Mucosa of gallbladder (tissue), 1 donor: ENCODE measurements at places on chromosomes 5 and 9. TPM values are rescaled to one million over a fixed set of nuclear protein-coding genes. Genes with fewer than 3 reads are reported as not detected.

GRCh38 chr9:16152276-16153101 is 599.6 kb downstream of the CCDC171 start:
- DNase-seq = no peak

DNA sequence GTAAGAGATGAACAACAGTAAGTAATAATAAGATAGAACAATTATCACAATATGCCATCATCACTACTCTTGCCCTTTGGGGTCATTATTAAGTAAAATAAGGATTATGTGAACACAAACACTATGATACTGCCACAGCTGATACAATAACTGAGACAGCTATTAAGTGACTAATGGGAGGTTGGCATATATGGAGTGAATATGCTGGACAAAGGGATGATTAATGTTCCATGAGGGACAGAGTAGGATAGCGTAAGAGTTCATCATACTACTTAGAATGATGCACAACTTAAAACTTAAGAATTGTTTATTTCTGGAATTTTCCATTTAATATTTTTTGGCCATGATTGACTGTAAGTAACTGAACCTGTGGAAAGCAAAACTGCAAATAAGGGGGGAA is 16.6 kb downstream of the POU5F2 start:
- DNase-seq = no peak

- no peak for DNase-seq
Measured at GRCh38 chr9:123861086-123861755, 68.7 kb downstream of the DENND1A start.

DNA sequence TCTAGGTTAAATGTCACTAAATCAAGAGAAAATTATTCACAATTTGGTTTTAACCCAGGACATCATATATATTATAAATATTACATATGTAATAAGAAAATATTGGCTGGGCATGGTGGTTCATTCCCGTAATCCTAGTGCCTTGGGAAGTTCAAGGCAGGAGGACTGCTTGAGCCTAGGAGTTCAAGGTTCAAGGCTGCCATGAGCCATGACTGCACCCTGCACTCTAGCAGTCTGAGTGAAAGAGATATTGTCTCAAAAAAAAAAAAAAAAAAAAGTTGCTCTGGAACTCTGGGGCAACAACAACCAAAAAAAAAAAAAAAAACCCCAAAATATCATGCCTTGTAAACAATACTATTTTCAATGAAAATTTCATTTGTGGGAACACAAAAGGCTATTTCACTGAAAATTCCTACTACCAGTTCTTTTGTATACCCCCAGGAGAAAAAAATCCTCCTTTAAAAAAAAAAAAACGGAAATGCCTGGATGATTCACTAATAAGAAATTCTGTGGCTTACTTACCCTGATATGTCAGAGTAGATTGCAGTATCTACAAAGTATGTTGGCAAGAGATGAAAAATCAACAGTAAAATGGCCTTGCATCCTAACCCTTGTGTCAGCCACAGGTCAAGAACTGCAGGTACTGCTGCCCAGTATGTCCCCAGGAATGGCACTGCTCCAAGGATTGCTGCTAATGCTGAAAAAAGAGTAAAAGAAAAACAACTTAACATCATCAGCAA is 22.6 kb upstream of the CTNNAL1 start:
- peak; percentile 69 for DNase-seq

GRCh38 chr9:114551750-114552685 is 35.6 kb upstream of the ATP6V1G1 start:
- peak; percentile 20 for DNase-seq

DNA sequence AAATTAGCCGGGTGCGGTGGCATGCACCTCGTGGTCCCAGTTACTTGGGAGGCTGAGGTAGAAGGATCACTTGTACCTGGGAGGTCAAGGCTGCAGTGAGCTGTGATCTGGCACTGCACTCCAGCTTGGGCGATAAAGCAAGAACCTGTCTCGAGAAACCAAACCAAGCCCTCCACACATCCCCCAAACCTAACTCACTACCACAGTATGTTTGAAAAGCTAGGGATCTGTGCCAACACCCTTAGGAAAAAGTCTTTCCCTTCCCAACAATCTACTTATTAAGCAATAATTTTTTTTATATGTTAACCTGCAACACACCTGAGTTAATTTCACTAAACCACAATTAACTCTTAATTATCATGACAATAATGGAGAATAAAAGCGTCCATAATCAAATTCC is 2.2 kb downstream of the UBTD2 start:
- no peak for DNase-seq

GRCh38 chr5:81789033-81789432 is 38.1 kb upstream of the SSBP2 start:
- DNase-seq = no peak

GRCh38 chr5:62029303-62029702 is 276.7 kb upstream of the KIF2A start:
- no peak for DNase-seq

- no peak for DNase-seq
Measured at GRCh38 chr5:80623999-80624398, 30.5 kb upstream of the MSH3 start.

DNA sequence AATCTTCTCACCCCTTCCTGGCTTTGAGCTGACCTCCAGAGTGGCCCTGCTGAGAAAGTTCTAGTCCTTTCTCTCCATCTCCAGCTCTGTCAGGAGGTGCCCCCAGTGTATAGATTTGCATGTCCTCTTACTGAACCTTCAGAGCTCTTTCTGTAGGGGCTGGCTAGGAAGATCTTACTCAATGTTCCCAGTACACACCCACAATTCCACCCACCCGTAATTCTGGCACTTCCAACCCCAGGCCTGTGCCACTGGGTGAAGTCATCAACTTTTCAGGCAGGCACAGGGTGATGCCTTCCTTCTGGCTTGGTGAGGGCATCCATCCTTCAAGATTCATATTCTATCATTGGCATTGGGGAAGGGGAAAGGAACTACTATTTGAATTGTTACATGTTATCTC is 75.9 kb downstream of the ACER2 start:
- DNase-seq = no peak

DNA sequence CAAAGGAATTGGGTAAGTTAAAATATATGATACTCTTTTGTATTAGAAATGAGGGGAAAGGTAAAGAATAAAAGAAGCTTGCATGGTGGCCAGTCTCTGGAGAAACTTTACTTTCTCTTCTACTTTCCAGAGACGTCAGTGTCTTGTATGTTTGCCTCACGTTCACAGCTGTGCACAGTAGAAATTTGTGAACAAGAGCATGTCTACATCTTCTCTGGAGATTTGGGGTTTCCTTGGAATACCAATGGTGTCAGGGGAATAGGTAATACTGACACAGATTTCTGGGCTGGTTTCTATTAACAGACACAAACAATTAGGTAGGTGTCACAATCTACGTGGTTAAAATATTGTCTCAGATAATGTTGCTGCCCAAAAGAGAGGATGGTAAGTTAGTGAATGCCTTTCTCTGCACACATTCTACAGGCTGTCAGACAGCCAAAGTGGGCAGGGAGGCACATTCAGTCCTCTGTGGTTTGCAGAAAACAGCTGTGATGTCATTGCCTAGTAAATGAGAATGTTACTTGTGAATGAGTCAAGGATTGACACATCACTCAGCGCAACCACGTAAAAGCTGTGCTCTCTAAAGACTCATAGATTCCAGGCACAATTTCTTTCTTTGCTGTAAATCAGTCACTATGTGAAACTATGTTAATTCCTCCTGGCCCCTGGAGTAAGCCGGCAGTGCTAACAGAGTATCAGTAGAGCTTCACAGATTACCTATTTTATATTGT is 397.1 kb downstream of the MAN2A1 start:
- peak; percentile 22 for DNase-seq

DNA sequence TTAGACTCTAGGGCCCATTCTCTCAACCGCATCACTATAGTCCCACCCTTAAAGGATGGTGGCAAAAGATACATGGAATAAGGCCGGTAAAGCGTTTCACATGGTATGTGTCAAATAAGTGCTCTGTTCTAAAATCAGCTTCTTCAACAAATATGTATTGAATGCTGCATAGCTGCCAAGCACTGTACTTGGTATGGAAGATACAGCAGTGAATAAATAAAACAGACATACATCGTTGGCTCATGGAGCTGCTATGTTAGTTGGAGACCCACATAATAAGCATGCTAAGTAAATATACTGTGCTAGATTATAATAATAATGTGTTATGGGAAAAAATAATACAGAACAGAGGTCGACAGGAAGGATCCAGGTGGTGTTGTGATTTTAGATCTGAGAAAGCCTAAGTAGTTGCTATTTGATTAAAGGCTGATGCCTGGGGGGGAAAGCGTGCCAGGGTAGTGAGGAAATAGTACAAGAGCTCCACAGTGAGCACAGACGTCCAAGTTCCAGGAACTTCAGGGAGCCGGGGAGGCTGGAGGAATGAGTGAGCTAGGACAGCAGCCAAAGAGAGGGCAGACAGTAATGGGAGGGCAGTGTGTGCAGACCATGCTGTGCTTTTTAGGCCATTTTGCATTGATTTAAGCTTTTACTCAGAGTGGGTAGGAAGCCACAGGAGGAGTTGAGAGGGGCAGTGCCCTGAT is 93.7 kb downstream of the JAKMIP2 start:
- DNase-seq = peak; percentile 41

GRCh38 chr5:139088024-139088423 is 110.1 kb downstream of the SIL1 start:
- no peak for DNase-seq

Gene LRRC70
- total RNA-seq = 1.0 TPM

Gene ANKRD34B
- total RNA-seq = not detected

Gene INSL4
- not detected for total RNA-seq

Gene PTPN3
- total RNA-seq = 16.2 TPM

Gene CXCL14
- total RNA-seq = 4.7 TPM

Gene SAPCD2
- 2.4 TPM for total RNA-seq

Gene SOHLH1
- total RNA-seq = not detected

Gene IFNA4
- not detected for total RNA-seq

Gene SOWAHA
- total RNA-seq = 22.2 TPM

Gene CDH18
- 0.32 TPM for total RNA-seq

Gene ANXA2R
- 2.8 TPM for total RNA-seq
